Fibroblast of skin of right quadriceps (primary cell): ENCODE measurements at places on chromosomes 11 and 22.

GRCh38 chr22:22392131-22392530, 116.4 kb downstream of the ZNF280B start:
- DNase-seq, result no peak

- DNase-seq, result no peak
Measured at GRCh38 chr22:31933816-31934482, 10.4 kb upstream of the YWHAH start.

GRCh38 chr11:34487430-34487829, 26.2 kb downstream of the ELF5 start:
- DNase-seq, result no peak

- no peak for DNase-seq
Measured at GRCh38 chr11:115384236-115384635, 120.0 kb downstream of the CADM1 start.

DNA sequence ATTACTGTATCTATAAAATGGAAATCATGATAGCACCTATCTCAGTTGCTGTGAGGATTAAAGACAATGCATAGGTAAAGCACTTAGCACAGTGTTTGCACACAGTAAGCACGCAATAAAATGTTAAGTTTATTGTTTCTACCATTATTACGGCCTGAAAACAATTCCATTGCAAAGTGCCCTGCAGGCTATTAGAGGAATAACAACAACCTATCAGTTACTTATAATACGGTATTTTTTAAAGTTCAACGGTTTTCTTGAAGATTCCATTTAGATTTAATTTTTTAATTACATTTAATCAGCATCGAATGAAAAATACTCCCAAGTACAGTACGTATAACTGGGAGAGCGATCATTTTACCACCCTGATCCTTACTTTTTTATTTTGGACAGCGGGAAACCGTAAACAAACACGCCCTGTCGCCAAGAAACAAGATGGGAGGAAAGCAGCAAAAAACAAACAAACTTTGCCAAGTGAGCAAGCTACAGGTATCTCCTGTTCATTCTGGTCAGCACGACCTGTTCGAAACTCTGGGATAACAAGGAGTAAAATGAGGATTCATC, 893 bp downstream of the SLC36A4 start:
- no peak for DNase-seq
